ENCODE measurements at places on chromosomes 11 and 22. TPM values are rescaled to one million over a fixed set of nuclear protein-coding genes. Genes with fewer than 3 reads are reported as not detected.

Gene MGAT3
- total RNA-seq: 0.16 TPM

Gene INS
- total RNA-seq: not detected

Gene OR8G1
- not detected for total RNA-seq

Gene CCDC73
- total RNA-seq: not detected

Gene C22orf42
- total RNA-seq: not detected

Gene FOLR3
- not detected for total RNA-seq

Gene CPSF7
- 39.1 TPM for total RNA-seq

Gene HIRA
- 26.0 TPM for total RNA-seq
